ENCODE measurements at places on chromosomes 4 and X.

- DNase-seq, result peak; percentile 1
These were observed 103.4 kb upstream of the PJA1 start for GRCh38 chrX:69268611-69269010.

- no peak for DNase-seq
These were observed 116.2 kb downstream of the AFAP1 start for GRCh38 chr4:7823416-7823824.

- no peak for DNase-seq
These were observed 1255.7 kb downstream of the ADGRL3 start for GRCh38 chr4:62455871-62456270.

GRCh38 chr4:91222014-91222413 lies 1081.8 kb upstream of the GRID2 start:
- no peak for DNase-seq

DNA sequence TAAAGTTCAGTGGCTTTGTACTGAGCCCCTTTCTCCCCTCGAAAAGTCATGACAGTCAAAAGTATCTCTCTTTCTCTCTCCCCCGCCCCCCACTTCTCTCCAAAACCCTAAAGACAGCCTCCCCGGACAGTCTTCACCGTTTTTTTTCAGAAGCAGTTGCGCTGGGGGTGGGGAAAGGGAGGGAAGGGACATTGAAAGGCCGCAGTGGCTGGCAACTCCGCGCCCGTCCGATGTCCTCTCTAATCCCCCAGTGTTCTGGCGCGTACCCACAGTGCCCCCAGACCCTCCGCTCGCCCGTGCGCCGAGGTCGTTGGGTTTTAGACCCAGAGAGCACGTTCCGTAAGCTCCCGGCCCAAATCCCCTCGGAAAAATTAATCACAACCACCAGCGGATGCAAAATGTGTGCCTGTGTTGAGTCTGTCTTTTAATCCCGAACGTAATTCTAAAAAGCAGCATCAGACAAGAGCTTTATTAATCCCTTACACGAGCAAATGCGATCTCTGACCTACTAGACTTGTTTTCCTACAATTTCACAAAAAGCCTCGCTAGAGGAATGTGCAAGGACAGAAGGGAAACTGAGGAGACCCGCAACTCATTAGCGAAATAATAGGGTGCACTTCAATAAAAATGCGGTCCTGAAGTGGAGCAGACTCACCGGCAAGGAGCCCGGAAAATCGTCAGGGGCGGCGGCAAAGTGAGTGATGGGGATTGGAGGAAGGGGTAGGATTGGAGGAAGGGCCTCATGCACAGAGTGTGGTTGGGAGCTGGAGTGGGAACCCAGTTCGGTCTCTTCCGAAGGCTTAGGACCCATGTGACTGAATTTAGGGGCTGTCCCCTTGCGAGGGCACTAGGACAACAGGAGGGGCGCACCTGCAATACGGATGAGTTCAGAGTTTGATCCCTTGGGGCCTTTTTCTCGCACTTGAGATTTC lies 12.2 kb upstream of the PRDM8 start:
- DNase-seq, result no peak

- no peak for DNase-seq
These were observed 34.6 kb downstream of the ATXN3L start for GRCh38 chrX:13285229-13285628.

DNA sequence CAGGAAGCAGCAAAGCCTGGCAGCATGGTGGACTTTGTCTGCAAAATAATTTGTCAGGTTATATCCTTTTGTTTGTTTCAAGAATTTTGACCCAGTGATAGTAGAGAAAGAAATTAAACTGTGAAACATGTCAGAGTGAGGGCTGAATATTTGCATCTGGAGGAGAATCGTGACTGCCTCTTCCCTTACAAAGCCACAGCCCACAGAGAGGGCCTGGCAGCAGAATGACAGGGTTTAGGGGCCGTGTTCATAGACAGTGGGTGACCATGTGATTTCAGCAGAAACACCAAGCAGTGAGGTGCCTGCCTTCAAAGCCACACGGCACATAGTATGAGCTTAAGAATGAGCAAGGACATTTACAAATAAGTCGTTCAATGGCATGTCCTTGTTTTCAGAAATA lies 24.4 kb upstream of the PLAC8 start:
- no peak for DNase-seq

DNA sequence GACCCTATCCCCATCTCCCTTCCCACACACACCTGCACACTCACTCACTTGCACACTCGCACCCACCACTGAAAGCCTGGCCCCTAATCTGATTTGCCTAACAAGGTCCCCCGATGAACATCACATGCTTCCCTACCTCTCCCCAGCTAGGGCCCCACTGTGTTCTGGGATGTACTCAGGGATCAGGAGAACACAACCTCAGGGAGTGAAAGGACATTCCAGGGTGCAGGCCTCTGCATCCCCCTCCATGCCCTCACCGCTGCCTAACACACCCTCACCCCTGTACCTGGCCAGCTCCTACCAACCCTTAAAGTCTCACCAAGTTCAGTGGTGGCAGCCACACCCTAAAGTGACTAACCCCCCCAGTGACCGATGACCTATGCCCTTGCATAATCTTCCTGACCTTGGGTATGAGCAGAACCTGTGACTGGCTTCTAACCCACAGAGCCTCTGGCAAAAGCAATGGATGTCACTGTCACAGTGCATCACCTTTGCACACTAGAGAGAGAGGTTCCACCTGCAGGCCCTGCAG lies 2.4 kb upstream of the AFAP1 start:
- no peak for DNase-seq

- DNase-seq, result no peak
These were observed 377.8 kb upstream of the PRKX start for GRCh38 chrX:4091046-4091760.

DNA sequence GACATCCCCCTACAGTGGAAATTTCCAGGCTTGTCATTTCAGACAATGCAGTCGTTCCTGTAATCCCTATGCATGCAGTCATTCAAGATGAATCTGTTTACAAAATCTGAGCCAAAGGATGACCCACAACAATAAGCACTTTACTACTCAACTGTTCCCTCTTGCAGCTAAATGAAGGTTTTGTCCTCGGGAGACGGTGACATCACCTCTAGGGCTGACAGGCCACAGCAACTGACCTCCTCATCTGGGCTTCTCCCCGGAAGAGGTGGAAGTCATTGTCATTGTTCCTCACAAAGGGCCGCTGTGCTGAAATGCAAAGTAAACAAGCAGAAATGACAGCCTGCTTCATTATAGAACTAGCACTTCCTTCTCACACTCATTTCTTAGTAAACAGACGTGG lies 29.2 kb downstream of the CLRN2 start:
- peak; percentile 18 for DNase-seq

GRCh38 chrX:100990139-100990538 lies 20.6 kb downstream of the ARL13A start:
- DNase-seq, result no peak

- DNase-seq, result peak; percentile 84
These were observed 915 bp upstream of the RAB33B start for GRCh38 chr4:139453041-139453370.

DNA sequence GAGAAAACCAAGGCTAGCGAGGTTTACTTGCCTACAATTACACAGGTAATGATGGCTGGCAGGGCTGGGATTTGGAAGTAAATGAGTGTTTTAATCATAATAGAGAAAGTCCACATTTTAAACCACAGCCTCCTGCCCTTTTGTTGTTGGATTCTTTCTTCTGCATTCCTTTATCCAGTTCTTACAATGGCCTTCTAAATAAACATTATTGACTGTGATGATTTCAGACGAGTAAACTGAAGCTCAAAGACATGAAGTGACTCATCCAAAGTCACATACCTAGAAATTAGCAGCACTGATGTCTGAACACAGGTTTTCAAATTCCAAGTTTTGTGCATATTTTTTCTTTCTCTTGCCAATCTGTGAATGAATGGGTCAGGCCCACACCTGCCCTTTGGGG lies 51.2 kb upstream of the C1QTNF7 start:
- no peak for DNase-seq

DNA sequence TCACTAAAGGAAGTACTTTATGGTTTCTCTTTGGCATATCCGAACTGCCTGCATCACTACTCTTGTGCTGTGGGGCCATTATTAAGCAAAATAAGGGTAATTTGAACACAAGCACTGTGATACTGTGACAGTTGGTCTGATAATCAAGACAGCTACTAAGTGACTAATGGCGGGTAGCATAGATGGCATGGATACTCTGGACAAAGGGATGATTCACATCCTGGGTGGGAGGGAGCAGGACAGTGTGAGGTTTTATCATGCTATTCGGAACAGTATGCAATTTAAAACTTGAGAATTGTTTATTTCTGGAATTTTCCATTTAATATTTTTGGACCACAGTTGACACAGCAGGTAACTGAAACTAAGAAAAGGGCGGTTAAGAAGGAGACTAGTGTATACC lies 52.6 kb upstream of the CITED1 start:
- no peak for DNase-seq

DNA sequence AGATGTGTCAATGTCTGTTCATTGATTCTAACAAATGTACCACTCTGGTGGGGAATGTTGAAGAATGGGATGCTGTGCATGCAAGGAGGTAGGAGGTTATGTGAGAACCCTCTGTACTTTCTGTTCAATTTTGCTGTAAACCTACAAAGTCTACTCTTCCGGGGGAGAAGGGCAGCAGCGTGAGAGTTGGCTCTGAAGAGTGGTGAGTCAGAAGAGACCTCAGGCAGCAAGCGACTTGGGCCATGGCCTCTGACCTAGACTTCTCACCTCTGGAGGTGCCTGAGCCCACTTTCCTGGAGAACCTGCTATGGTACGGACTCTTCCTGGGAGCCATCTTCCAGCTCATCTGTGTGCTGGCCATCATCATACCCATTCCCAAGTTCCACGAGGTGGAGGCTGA lies 26.7 kb downstream of the MANBA start:
- DNase-seq, result no peak

DNA sequence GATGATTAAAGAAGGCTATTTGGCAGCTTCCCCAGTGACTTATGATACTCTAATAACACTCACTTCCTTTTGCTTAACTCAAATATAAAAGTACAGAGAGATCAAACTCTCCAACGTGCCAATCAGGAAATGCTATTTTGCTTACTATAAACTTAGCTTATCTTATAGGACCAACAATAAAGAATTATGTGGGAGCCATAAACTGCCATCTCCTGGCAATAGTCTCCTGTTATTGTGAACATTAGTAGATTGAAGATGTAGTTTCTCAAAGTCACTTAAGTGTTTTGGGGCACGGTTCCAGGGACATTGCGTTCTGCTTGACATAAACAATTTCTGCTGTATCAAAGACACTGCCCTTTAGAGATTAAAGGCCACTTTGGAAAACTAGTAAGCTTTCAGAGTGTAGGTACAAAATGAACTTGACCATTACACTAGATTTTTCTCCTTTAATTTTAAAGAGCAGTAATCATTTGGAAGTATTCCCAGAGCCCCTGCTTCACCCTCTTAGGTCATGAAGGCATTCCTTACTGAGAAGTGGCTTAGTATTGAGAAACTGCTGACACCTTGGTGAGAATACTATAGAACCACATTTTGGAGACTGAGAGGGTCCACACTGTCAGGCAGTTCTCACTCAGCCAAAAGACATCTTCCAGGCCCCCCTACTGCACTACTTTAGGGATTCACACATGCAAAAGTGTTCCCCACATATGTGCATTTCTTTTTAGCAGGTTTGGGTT lies 51.9 kb downstream of the MAOA start:
- DNase-seq, result peak; percentile 54

- no peak for DNase-seq
These were observed 43.0 kb downstream of the UGT2B28 start for GRCh38 chr4:69323284-69323683.

DNA sequence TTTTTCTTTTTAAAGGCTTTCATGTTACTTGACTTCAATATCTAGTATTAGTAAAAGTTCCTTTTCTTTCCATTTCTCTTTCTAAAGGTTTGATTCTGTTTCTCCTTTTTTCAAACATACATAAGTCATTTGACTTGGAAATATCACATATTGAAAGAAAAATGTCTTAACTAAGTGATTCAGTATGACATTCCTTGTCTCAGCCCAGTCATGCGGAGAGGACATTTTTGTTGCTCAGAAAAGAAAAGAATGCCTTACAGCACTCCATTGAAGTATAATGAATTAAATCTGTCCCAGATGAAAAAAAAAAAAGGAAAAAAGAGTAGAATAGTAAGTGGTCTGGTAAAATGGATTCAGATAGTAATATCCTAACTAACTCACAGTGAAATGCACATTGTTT lies 466.1 kb downstream of the ADGRL3 start:
- no peak for DNase-seq

GRCh38 chr4:38131371-38132091 lies 171.3 kb downstream of the PTTG2 start:
- no peak for DNase-seq

DNA sequence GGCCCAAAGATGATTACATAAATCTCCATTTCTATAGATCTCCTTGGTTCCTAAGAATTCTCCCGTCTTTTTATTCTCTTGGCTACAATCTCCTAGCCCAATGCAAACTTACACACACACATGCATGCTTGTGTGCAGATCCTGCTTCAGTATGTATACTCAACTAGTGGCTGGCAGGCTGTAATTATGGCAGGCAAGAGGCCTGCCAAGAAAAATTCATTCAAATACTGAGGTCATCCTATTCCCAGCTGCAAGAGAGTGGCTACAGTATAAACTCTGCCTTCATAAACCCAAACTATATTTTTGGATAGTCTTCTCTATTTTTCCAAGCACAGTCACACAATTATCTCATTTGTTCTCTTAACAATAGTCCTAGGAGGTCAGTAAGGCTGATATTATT lies 95.2 kb downstream of the SHROOM4 start:
- DNase-seq, result no peak

- no peak for DNase-seq
These were observed 323.0 kb upstream of the SPANXN4 start for GRCh38 chrX:142702749-142703148.

DNA sequence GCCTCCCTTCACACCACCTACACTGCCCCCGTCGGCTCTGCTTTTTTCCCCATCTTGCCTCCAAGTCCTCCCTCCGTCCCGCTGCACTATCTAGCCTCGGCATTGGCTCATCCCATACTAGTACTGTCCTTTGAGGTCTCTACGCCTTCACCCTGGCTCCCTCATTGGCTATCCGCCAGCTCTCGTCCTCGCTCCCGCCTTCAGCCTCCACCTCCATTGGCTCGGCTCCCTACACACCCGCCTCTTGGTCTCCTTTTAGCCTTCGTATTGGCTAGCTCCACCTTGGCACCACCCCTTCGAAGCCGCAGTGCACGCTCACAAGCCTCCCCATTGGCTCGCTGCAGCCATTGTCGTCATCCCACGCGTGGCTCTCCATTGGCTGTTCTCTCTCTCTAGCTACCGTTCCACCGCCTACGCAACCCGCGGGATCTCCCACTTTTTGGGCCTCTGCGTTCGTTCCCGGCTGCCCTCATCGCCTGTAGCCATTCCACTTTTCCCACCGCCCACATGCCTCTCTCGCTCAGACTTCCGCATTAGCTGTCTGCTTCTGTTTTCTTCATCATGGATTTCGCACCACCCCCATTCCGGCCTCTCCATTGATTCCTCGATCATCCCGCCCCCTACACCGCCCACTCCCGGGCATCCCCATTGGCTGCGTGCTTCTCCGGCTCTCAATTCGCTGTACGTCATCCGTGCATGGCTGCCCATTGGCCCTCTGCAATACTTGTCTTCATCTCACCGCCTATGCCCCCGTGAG lies 405 bp upstream of the PPP1R3F start:
- DNase-seq, result peak; percentile 92
